Jurkat, Clone E6-1 (cell line): ENCODE measurements at places on chromosomes 5 and 9.

GRCh38 chr9:23220957-23221356 is 605.1 kb downstream of the ELAVL2 start:
- DNase-seq, result no peak

DNA sequence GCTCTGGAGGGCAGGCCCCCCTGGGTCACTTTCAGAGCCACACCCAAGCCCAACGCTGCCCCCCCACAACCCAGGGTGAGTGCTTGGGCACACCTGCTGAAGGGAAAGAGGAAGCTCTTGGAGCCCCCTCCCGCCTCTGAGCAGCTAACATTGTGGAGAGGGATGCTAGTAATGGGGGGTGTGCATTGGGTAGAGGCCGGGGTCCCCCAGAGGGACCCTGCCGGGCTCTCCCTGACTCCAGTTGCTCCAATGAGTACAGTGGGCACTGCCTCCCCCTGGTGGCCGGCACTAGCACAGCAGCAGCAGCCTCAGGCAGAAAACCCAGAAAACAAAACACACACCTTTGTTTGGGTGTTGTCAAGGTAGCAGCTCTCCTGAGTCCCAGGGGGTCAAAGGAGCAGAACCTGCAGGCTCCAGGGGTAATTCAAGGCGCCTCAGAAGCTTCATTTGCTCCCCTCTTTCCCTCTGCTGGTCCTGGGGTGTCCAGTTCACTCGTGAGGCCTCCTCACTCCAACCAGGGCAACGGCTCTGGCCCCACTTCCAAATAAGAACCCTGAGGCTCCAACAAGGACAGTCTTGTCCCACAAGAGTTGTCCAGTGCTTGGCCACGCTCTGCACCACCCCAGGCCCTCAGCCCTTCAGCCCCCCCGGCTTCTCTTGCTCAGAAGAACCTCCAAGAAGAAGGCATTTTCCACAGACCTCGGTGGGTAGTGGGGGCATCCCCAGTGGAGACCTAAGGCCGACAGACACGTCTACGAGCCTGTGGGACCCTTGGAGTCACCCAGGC is 16.1 kb downstream of the GBGT1 start:
- peak; percentile 47 for DNase-seq

- no peak for DNase-seq
Measured at GRCh38 chr5:30811298-30811697, 382.2 kb upstream of the CDH6 start.

GRCh38 chr5:171857489-171857876 is 71.9 kb downstream of the SMIM23 start:
- no peak for DNase-seq

DNA sequence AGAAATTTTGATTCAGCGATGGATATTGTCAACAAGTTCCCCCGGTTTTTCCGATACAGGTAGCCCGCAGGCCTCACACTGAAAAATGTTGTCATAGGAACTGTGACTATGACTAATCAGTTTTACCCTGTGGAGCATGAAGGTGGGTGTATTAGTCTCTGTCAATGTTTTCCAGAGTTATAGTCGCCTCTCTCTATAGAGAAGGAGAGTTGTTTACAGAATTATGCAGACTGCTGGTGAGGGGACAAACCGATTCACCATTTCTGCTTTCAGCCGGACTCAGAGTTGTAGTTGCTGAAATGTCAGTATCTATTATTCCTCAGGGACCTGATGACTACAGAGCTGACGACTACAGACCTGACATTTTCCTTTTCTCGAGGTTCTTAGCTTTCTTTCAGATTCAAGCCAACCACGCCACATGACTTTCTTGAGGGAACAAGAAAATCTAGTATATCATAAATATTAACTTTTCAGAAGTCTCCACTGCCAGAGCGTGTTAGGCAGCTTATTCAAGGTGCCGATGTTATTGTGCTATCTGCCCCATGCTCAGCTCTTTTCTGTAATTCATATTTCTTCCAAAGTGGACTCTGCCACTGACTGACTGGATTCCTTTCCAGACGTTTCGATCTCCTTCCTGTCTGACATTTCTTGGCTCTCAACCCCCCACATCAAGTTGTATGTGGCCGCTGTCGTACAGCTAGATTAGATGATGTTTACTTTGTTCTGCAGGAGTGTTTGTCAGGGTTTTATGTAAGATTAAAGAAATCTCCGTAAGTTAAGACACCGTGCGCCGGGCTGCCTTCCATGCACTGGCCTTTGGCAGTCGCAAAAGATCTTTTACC is 178.1 kb downstream of the FGF1 start:
- no peak for DNase-seq

DNA sequence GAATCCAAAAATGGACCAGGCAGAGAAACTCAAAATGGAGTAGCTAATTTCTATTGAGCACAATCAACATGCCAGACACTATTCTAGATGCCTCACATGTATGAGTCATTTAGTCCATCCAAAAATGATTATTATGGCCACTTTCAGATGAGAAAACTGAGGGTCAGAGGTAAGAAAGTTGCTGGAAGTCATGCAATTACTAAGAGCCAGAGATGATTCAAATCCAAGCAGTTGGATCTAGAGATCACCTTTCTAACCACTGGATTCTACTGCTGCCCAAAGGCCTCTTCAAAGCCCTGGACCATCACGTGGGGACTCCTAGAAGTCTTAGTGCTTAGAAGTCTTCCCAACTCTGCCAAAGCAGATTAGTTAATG is 51.8 kb upstream of the HMHB1 start:
- DNase-seq, result no peak

- DNase-seq, result no peak
Measured at GRCh38 chr5:154189256-154189818, 1.2 kb upstream of the GALNT10 start.

GRCh38 chr5:161483721-161484120 is 62.8 kb downstream of the GABRB2 start:
- no peak for DNase-seq

DNA sequence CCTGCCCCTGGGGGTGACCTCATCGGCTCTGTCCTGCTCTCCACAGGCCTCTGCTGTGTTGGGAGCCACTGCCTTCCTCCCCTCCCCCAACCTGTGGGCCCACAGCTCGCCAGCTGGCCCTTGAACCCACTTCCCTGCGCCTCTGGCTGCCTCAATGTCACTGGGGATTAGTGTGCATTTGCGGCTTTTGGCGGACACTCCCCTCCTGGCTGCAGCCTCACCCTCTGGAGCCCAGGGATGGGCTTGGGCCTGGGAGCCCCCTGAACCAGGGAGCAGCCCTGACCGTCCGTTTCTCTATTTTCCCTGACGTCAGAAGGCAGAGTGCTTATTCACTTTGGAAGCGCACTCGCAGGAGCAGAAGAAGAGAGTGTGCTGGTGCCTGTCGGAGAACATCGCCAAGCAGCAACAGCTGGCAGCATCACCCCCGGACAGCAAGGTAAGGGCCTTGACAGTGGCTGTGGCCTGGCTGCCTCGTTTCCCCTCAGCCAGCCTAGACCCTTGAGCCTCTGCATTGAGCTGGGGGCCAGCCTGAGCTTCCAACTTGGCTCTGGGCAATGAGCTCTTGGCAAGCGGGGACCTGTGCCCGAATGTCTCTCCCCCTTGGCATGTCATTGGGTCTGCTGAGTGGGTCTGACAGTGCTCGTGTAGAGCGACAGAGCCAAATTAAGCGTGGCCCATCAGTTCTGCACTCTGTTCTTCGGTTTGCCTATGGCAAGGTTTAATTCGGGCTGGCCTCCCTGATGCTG is 73.1 kb downstream of the RGS3 start:
- no peak for DNase-seq

- DNase-seq, result peak; percentile 37
Measured at GRCh38 chr5:130198927-130199326, 294.7 kb downstream of the CHSY3 start.

DNA sequence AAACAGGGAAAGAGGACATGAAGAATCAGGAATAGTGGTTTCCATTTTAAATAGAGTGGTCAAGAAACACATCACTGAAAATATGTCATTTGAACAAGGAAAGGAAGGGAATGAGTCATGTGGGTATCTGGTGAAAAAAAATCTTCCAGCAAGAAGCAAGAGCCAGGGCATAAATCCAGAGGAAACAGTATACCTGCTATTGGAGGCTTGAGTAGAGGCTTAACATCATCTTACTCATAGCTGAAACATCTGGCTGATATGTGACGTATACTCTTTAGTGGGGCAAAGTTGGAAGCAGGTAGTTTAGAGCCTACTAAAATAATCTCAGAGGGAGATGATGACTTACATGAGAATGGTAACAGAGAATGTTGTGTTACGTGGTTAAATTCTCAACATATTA is 517.2 kb downstream of the CAAP1 start:
- DNase-seq, result no peak

- no peak for DNase-seq
Measured at GRCh38 chr9:94996641-94997040, 270.1 kb downstream of the AOPEP start.

GRCh38 chr9:107455425-107456135 is 34.0 kb downstream of the KLF4 start:
- no peak for DNase-seq

- no peak for DNase-seq
Measured at GRCh38 chr9:79131246-79131774, 440.5 kb upstream of the TLE4 start.

GRCh38 chr9:90432951-90433350 is 209.7 kb downstream of the DIRAS2 start:
- DNase-seq, result no peak

- no peak for DNase-seq
Measured at GRCh38 chr9:135559606-135560005, 1.9 kb upstream of the PAEP start.

DNA sequence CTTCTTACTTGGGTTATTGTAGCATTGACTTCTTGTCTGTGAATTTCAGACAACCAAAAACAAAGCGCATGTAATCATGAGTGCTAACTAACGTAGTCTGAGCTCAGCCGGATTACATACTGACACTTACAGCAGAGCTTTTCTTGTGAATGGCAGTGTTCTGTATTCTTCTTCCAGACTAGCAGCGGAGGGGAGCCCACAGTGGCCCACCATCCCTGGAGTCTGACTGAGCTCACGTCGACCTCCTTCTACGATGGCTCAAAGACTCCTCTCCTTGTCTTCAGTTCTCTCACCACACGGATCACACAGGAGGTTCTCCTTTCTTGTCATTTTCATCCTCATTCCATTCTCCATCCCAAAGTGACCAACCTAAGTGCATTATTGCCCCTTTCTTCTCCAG is 211.4 kb downstream of the CHSY3 start:
- DNase-seq, result no peak

DNA sequence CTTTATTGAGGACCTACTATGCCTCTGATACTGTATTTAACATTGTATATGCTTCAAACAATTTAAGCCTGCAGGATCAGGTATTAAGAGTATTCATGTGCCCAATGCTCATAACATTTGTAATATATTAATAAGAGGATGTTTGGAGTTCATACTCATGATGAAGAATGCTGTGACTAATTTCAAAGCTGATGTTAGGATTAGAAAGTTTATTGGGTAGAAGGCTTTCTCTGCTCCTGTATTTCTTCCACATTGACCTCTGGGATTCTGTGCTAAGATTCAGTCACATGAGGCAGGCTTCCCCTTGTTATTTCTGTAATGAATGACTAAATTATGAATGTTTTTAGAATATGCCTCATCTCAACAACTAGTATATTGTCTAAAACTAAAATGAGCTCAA is 456.4 kb downstream of the NFIB start:
- DNase-seq, result no peak

GRCh38 chr5:124596595-124597421 is 149.6 kb downstream of the ZNF608 start:
- no peak for DNase-seq

GRCh38 chr9:72292874-72293607 is 72.0 kb downstream of the ZFAND5 start:
- peak; percentile 30 for DNase-seq

DNA sequence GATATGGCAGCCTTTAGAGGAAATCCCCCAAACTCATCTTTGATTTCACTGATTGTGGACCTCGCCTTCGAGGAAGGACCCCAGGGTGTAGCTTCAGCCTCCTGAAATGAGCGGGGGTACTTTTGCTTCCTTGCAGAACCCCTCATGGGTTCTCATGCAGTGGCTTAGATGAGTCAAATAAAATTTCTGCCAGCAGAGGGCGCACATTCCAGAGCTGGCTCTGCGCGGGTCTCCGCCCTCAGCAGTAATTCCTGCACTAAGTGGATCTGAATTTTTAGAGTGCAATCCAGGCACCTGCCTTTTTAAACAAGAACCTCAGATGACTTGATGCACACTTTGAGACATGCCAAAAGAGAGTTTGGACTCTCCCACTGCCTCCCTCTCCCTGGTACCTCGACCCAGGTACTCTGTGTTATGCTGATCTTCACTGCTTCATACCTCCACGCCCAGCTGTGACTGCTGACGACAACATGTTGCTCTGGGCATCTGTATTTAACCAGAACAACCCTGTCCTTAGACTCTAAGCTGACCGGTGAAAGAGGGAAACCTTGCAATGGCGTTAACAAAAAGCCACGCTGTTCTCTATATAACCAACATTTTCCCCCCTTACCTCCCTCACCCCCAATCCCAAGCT is 7.3 kb downstream of the EGFLAM start:
- peak; percentile 48 for DNase-seq

DNA sequence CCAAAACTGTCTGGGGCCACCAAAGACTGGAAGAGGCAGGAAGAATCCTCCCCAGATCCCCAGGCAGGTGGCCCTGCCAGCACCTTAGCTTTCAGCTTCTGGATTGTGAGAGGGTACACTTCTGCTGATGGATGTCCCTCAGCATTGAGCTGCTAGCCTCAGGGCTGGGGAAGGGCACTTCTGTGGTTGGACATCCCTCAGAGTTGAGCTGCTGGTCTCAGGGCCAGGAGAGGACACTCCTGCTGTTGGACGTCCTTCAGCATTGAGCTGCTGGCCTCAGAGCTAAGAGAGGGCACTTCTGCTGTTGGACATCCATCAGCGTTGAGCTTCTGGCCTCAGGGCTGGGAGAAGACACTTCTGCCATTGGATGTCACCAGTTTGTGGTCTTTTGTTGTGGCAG is 83.8 kb upstream of the FCN1 start:
- no peak for DNase-seq

DNA sequence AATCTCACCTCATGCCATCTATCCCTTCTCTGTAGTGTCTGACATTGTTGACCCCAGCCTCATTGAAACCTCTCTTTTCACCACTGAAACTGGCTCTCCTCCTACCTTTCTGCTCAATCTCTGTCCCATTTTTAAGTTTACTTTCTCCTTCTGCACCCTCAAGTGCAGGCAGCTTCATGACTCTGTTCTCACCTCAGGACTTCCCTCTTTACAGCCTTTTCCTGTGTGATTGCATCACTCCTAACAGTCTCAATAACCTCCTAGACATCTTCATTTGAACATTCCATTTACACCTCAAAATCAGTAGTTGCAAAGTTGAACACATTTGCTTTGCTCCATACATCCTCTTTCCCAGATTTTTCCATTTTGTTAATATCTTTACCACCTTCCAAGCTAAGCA is 172.1 kb downstream of the RASEF start:
- no peak for DNase-seq

DNA sequence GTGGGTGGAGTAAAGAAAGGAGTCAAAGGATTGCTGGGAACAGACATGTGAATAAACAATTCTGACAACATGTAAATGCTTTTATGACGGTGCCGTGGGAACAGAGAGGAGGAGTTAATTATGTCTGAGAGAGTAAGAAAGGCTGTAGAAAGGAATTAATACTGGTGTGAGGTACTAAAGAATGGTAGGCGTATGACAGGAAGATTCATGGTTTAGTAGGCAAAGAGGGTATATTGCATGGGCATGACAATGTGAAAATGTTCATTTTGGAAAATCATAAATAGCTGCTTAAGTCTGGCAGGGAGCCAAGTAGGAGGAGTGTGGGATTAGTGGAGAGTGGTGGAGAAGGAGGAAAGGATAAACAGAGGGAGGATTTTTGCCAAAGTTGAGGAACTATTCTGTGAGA is 19.7 kb downstream of the NAA35 start:
- DNase-seq, result no peak

- DNase-seq, result no peak
Measured at GRCh38 chr9:136305804-136306203, 1.9 kb upstream of the CCDC187 start.
